ENCODE measurements at places on chromosomes 1 and 21. TPM values are rescaled to one million over a fixed set of nuclear protein-coding genes. Genes with fewer than 3 reads are reported as not detected.

MRAP gene
- not detected for total RNA-seq

OVAAL gene
- not detected for total RNA-seq

- H3K27ac ChIP-seq = no peak overlapping the region
- H3K4me1 ChIP-seq = peaks cover 16% of the 10 kb centered on the region
- no peak for DNase-seq
- no peak overlapping the region for H3K4me3 ChIP-seq
- no peaks in the 10 kb centered on the region for H3K36me3 ChIP-seq
Measured at GRCh38 chr1:53689736-53690326, 49.1 kb downstream of the GLIS1 start.

GRCh38 chr1:183168308-183168707, 17.8 kb upstream of the LAMC2 start:
- no peak for DNase-seq
- H3K4me3 ChIP-seq = no peak overlapping the region
- no peaks in the 10 kb centered on the region for H3K27me3 ChIP-seq
- peak overlapping the region; percentile 6 for H3K27ac ChIP-seq
- peaks cover 28% of the 10 kb centered on the region for H3K4me1 ChIP-seq

- no peak overlapping the region for H3K27ac ChIP-seq
- peaks cover 48% of the 10 kb centered on the region for H3K27me3 ChIP-seq
- H3K4me1 ChIP-seq = no peaks in the 10 kb centered on the region
- H3K36me3 ChIP-seq = no peaks in the 10 kb centered on the region
Measured at GRCh38 chr21:44490405-44490804, 35.1 kb downstream of the LRRC3 start.

ANKRD45 gene
- not detected for total RNA-seq

PCP4 gene
- not detected for total RNA-seq

DNA sequence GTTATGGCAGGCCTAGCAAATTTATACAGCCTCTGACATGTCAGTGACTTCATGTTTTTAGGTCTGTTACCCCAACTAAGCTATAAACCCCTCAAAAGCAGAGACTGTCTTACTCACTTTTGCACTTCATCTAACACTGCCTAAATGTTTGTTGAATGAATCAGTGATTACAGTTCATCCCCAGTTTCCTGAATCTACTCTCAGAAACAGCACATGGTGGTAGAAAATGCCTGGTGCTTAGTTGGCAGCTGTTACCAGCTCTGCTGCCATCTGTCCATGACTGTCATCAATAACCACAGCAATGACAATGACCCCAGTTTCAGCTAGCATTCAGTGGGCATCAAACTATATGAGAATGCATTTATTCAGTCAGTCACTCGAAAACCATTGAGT, 110.5 kb upstream of the SERBP1 start:
- H3K36me3 ChIP-seq = no peaks in the 10 kb centered on the region
- no peaks in the 10 kb centered on the region for H3K27me3 ChIP-seq
- no peak overlapping the region for H3K4me3 ChIP-seq
- no peak overlapping the region for H3K27ac ChIP-seq

GRCh38 chr1:10932088-10932487, 80.4 kb upstream of the TARDBP start:
- no peak overlapping the region for H3K4me3 ChIP-seq
- H3K27me3 ChIP-seq = no peaks in the 10 kb centered on the region

- DNase-seq = no peak
- H3K4me1 ChIP-seq = peaks cover 30% of the 10 kb centered on the region
Measured at GRCh38 chr1:78619032-78619431, 1.2 kb upstream of the IFI44L start.

DNA sequence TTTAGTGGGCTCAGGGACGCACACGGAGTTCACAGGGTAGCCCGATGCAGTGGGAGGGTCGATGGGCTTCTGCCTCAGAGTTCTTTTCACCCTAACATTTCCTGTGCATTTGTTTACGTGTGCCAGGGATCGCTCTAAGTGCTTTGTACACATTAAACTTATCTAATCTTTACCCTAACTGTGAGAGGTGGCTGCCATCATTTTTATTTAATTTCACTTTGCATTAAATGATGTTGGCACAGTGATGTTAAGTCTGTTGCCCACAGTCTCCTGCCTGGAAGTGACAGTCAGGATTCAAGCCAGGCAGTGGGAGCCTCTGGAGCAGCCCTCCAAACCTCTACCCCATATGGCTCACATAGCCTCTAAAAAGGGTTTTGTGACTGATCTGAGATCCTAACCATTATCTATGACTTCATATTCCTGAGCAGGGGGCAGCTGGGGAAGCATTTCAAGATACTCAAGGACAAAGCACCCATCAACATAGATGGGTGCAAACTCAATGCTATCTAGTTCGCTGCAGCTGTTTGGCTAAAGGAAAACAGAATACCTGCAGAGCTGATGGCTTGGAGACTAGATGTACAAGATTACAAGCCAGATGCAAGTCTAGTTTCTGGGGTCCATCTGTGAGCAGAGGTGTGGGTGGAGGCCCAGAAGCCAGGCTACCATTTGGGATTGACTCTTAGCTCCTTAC, 303.8 kb downstream of the DISC1 start:
- no peaks in the 10 kb centered on the region for H3K27me3 ChIP-seq
- H3K27ac ChIP-seq = no peak overlapping the region

SYT11 gene
- 1.0 TPM for total RNA-seq

DNA sequence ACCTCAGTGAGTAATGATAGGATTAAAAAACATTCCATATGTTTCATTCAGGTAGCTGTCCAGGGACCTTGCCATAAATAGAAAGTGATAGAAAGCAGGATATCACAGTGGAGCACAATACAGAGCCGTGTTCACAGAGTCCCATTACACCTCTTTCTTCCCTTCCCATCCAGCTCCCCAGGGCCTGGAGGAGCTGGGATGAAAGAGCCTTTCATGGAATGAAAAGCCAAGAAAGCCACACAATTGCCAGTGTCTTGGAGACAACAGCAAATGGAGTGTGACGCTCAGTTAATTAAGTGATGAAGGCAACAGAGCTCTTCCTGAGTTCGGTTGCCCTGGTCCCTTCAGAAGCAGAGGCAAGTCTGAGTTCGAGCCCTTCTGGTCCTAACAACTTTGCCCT, 387.3 kb upstream of the PLXNA2 start:
- no peaks in the 10 kb centered on the region for H3K36me3 ChIP-seq
- no peak for DNase-seq
- no peak overlapping the region for H3K4me3 ChIP-seq
